Esophagus muscularis mucosa (tissue), 4 donors: ENCODE measurements at places on chromosomes 6 and 20. TPM values are rescaled to one million over a fixed set of nuclear protein-coding genes. Genes with fewer than 3 reads are reported as not detected.
A peak's percentile ranks its signal among the peaks of the same experiment; 100 is the strongest.

The BPI gene
- 0.66 TPM for total RNA-seq

GRCh38 chr6:5061152-5061551 is 24.0 kb upstream of the PPP1R3G start:
- no peak overlapping the region for H3K27ac ChIP-seq
- no peaks in the 10 kb centered on the region for H3K27me3 ChIP-seq
- no peaks in the 10 kb centered on the region for H3K36me3 ChIP-seq
- no peak for DNase-seq

- no peaks in the 10 kb centered on the region for H3K27me3 ChIP-seq
Observed at GRCh38 chr6:55379895-55380294, 52.6 kb downstream of the GFRAL start.

The SULF2 gene
- total RNA-seq, result 78.7 TPM

DNA sequence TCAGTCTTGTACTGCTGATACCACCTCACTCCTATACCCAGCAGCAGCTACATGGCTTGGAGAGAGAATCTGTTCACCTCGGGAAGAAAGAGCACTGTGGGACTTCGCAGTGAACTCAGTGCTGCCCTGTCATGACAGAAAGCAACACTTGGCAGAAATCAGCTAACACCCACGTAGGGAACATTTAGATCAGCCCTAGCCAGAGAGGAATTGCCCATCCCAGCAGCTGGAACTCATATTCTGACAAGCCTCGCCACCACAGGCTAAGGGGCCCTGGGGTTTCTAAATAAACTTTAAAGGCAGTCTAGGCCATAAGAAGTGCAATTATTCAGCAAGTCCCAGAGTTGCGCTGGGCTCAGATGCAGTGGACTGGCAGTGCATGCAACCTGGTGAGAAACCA is 1266.8 kb downstream of the GRIK2 start:
- H3K27me3 ChIP-seq, result no peaks in the 10 kb centered on the region
- no peak for DNase-seq
- no peak overlapping the region for H3K4me3 ChIP-seq

- no peak for DNase-seq
- H3K4me3 ChIP-seq, result no peak overlapping the region
- peaks cover 37% of the 10 kb centered on the region for H3K4me1 ChIP-seq
- no peaks in the 10 kb centered on the region for H3K27me3 ChIP-seq
- no peaks in the 10 kb centered on the region for H3K36me3 ChIP-seq
Observed at GRCh38 chr6:111784433-111784832, 88.8 kb downstream of the FYN start.

DNA sequence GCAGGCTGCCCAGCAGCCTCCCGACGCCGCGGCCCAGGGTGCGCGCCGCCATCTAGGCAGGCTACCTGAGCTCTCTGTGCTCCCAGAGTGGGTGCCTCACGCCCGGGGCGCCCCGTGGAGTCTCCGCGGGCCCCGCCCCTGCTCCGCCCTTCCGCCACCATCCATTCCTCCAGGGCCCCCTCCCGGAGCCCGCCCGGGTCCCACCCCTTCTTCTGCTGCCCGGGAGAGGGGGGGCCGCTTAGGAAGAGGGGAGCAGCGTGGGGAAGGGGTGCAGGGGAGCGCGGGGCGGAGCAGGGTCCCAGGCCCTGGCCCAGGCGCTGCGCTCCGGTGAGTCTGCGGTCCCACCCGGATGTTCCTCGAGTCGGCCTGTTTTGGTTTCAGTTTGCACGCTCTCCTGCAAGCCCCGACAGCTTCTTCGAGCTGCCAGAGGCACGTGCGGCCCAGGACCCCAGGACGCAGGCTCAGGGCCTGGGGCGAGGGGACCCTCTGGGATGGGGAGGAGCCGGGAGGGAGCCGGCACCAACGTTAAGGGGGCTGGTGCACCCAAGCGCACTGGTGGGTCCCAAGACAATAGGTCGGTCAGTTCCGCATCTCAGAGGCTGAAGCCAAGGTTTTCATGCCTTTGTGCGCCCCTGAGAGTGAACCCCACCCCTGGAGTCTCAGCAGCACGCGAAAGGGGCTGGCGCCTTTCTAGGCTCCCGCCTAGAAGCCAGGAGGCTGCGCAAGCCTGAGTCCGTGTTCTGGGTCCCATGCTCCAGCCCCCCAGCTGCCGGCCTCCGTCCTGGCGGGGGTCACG is at the start of gene ACSS1:
ACSS1 (minus strand) TSS at position 89 of the 796 bp plus-strand sequence; CDS start at position 52, 37 bp downstream.
- H3K4me1 ChIP-seq, result peaks cover 53% of the 10 kb centered on the region
- DNase-seq, result no peak
- peak within 1 kb of the TSS; percentile 98 for H3K27ac ChIP-seq
- H3K4me3 ChIP-seq, result peak within 1 kb of the TSS; percentile 85
- H3K27me3 ChIP-seq, result no peaks in the 10 kb centered on the region

GRCh38 chr20:24483435-24484080 is 14.1 kb downstream of the SYNDIG1 start:
- no peak for DNase-seq
- H3K27ac ChIP-seq, result no peak overlapping the region
- H3K36me3 ChIP-seq, result no peaks in the 10 kb centered on the region
- no peaks in the 10 kb centered on the region for H3K4me1 ChIP-seq
- peaks cover 28% of the 10 kb centered on the region for H3K27me3 ChIP-seq

- H3K36me3 ChIP-seq, result no peaks in the 10 kb centered on the region
- H3K27me3 ChIP-seq, result no peaks in the 10 kb centered on the region
- DNase-seq, result no peak
- no peak overlapping the region for H3K4me3 ChIP-seq
- peak overlapping the region; percentile 81 for H3K27ac ChIP-seq
Observed at GRCh38 chr20:17843246-17844132, 125.1 kb downstream of the SNX5 start.

The KHDC1 gene
- not detected for total RNA-seq

DNA sequence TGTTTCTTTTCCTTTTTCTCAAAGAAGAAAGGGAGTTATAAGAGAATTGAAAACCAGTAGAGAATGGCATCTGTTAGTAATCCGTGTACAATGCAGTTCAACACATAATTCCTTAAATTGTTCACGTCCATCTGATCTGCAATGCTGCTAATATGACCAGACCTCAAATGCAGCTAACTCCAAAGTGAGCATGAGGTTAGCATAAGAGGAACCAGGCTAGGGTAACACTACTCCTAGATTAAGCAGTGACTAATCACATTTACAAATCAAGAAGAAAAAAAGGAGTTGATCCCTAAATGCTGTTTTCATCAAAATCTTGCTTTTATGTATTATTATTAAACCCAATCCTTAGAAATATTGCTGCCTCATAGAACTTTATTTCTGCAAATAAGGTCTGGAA is 432.7 kb upstream of the ARID1B start:
- no peaks in the 10 kb centered on the region for H3K4me1 ChIP-seq
- H3K4me3 ChIP-seq, result no peak overlapping the region
- DNase-seq, result no peak
- H3K27ac ChIP-seq, result no peak overlapping the region
- H3K27me3 ChIP-seq, result no peaks in the 10 kb centered on the region

DNA sequence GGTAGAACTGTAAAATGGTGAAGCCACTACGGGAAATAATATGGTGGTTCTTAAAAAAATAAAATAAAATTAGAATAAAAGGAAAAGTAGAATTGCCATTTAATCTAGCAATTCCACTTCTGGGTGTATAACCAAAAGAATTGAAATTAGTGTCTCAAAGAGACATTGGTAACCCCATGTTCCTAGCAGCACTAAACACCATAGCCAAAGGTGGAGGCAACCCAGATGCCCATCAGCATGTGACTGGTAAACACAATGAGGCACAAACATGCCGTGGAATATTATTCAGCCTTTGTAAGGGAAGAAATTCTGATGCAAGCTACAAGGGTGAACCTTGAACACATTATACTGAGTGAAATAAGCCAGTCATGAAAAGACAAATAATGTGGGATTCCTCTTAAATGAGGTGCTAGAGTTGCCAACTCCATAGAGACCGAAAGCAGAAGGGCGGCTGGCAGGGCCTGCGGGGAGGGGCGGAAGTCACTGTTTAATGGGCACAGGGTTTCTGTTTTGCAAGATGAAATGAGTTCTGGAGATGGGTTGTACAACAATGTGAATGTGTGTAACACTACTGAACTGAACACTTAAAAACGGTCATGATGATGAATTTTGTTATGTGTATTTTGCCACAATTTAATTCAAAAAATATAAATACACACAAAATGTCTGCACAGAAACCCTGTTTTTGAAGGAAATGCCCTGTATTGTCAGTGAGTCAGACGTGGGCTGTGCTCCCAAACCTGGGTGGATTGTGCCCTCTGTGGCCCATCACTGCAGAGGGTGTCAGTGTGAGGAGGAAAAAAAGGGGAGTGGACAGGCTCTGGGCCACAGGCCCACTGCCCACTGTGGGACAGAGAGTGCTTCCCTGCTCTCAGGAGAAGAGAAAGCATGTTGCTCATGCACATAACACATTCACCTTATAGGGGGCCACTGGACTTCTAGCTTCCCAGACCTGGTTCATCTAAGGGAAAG is 49.6 kb upstream of the CD93 start:
- H3K4me1 ChIP-seq, result peaks cover 5% of the 10 kb centered on the region
- H3K4me3 ChIP-seq, result no peak overlapping the region
- H3K27ac ChIP-seq, result no peak overlapping the region
- no peaks in the 10 kb centered on the region for H3K36me3 ChIP-seq
- no peak for DNase-seq

DNA sequence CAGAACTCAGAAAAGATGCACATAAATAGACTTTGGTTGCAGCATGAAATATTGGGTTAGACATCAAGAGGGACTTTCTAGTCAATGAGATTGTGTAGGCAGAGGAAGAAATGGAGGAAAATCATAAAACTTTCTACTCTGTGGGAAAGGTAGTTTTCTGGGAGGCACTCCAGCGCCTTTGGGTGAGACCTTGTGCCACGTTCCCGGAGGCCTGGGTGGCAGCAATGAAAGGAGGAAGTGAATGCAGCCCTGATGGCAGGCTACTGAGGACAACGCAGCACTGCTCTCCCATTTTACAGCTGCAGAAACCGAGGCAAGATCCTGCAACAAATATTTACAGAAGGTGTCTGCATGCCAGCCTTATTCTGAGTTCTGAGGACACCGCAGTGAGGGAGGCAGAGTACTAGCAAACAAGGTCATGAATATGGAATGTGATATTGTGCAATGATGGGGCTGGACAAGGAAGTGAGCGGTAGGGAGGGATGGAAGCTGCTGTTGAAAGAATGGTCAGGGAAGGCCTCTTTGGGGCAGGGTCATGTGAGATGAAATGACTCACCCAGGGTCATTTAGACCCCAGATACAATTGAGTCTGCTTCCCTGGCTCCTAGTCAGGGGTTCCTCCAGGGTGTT is 159.1 kb downstream of the TFAP2C start:
- peak overlapping the region; percentile 75 for H3K27ac ChIP-seq
- no peaks in the 10 kb centered on the region for H3K27me3 ChIP-seq
- H3K4me1 ChIP-seq, result peaks cover 23% of the 10 kb centered on the region
- no peak overlapping the region for H3K4me3 ChIP-seq

DNA sequence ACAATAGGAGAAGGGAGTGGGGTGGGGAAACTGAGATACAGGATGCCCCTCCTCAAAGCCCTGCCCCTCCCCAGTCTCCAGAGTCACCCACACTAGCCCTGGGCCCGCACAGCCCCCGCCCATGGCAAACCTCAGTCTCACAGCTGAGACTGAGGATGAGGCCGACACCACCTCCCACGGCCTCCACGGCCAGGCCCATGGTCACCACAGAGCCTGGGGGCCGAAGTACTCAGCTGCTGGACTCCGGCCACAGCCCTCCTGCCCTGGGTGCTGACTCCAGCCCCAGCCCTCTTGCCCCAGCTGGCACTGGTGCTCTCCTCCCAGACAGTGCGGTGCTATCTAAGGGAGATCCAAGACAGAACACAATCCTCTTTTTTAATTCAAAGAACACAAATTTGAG is 176.1 kb downstream of the TTLL2 start:
- DNase-seq, result no peak
- no peaks in the 10 kb centered on the region for H3K36me3 ChIP-seq
- H3K4me3 ChIP-seq, result no peak overlapping the region
- no peak overlapping the region for H3K27ac ChIP-seq

The LY6G6D gene
- not detected for total RNA-seq

DNA sequence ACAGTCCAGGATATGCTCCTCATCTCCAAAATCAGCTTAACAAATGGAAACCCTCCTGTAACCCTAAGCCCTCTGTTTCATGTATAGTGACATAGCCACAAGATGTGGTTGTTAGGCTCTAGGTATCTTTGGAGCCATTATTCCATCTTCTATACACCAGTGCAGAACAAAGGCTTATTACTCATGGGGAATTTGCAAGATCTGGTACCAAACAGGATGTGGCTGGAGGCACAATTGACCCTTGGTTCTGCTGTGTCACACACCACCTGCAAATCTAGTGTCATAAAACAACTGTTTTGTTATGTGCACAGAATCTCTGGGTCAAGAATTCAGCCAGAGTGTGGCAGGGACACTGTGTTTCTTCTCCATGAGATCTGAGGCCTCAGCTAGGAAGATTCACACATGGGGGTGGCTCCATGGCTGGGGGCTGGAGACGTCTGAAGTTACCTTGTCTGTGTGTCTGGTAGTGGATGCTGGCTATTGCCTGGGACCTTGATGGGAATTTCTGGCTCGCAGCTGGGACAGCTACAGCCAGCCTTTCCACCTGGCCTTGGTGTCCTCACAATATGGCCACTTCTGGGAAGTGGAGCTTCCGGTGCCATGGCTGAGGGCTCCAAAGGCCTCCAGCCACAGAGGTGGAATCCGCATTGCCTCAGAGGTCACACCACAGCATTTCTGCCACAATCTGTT is 369.9 kb downstream of the CDH26 start:
- no peaks in the 10 kb centered on the region for H3K4me1 ChIP-seq
- no peaks in the 10 kb centered on the region for H3K27me3 ChIP-seq
- no peaks in the 10 kb centered on the region for H3K36me3 ChIP-seq

The BAG2 gene
- total RNA-seq, result 42.8 TPM

DNA sequence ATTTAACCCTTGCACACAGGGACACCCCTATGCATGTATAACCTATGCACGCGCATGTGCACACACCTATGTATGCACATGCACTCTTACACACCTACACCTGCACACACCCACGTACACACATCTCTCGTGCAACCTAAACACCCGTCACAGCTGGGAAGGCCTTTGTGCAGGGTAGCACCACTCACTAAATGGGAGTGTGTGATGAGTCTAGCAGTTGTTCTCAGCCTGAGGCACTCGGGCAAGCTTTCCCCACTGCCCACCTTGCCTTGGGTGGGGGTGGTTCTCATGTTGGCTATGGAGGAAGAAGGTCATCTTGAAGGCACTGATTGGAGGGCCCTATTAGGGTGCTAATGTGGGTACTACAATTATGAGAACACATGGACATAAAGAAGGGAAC is 85.8 kb downstream of the DLL1 start:
- no peaks in the 10 kb centered on the region for H3K4me1 ChIP-seq
- no peaks in the 10 kb centered on the region for H3K36me3 ChIP-seq
- H3K27me3 ChIP-seq, result no peaks in the 10 kb centered on the region
- no peak overlapping the region for H3K27ac ChIP-seq
- DNase-seq, result peak; percentile 90
- no peak overlapping the region for H3K4me3 ChIP-seq

GRCh38 chr6:131523988-131524673 is 48.9 kb upstream of the ARG1 start:
- no peaks in the 10 kb centered on the region for H3K27me3 ChIP-seq
- no peak overlapping the region for H3K4me3 ChIP-seq
- H3K4me1 ChIP-seq, result no peaks in the 10 kb centered on the region
- H3K36me3 ChIP-seq, result no peaks in the 10 kb centered on the region
